HepG2 (cell line): ENCODE measurements at places on chromosomes 2 and 18. TPM values are rescaled to one million over a fixed set of nuclear protein-coding genes. Genes with fewer than 3 reads are reported as not detected.
A peak's percentile ranks its signal among the peaks of the same experiment; 100 is the strongest.

- DNase-seq = no peak
Observed at GRCh38 chr2:118983133-118983532, 41.1 kb downstream of the MARCO start.

GRCh38 chr2:33602201-33602830, 3.2 kb upstream of the FAM98A start:
- DNase-seq = no peak

DNA sequence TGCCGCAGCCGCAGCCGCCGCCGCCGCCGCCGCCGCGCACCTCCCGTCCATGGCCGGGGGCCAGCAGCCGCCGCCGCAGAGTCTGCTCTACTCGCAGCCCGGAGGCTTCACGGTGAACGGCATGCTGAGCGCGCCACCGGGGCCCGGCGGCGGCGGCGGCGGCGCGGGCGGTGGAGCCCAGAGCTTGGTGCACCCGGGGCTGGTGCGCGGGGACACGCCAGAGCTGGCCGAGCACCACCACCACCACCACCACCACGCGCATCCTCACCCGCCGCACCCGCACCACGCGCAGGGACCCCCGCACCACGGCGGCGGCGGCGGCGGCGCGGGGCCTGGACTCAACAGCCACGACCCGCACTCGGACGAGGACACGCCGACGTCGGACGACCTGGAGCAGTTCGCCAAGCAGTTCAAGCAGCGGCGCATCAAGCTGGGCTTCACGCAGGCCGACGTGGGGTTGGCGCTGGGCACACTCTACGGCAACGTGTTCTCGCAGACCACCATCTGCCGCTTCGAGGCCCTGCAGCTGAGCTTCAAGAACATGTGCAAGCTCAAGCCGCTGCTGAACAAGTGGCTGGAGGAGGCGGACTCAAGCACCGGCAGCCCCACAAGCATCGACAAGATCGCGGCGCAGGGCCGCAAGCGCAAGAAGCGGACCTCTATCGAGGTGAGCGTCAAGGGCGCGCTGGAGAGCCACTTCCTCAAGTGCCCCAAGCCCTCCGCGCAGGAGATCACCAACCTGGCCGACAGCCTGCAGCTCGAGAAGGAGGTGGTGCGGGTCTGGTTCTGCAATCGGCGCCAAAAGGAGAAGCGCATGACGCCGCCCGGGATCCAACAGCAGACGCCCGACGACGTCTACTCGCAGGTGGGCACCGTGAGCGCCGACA, 2.4 kb downstream of the POU3F3 start:
- no peak for DNase-seq

The ST6GAL2 gene
- not detected in 2 replicates for total RNA-seq

DNA sequence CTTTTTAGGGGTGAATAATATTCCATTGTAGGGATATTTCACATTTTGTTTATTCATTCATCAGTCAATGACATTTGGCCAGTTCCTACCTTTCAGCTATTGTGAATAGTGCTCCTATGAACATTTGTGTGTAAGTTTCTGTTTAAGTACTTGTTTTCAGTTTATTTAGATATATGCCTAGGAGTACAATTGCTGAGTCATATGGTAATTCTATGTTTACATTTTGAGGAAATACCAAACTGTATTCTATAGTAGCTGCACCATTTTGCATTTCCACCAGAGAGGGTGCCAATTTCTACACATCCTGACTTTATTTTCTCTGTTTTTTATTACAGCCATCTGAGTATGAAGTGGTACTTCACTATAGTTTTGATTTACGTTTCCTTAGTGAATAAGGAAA, 54.4 kb upstream of the ZNF236 start:
- no peak for DNase-seq

GRCh38 chr18:23438608-23439366, 14.3 kb upstream of the RIOK3 start:
- no peak for DNase-seq

DNA sequence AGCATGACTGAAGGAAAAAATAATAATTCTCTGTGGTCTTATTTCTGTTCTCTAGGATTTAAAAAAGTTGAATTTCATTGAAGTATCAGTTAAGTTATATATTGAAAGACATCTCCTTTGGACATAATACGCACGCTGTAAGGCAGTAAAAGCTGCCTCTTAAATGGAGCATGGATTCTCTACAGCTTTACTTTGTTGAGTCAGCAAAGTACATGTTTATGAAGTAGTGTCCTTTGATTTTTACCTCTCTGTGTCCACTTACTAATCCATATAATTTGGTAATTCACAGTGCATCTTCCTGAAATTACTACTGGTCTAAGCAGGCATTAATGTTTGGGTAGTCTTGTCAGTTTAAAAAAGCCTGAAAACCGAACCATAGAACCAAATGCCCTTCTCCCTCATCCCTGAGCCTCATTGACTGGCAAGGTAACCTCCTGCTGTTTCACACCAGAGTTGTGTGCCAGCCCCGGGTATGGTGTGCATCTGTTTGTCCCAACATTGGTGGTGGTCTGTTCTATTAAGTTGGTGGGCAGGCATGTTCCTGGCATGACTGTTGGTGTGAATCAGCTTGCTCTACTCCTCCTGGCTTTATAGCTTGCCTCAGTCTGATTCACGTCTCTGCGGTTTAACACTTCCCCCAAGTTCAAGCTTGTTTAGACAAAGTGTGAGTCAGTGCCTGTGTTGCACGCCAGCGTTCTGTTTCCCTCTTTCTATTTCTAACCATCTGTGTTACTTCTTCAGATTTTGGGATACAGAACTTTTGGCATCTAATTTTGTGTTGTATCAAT, 71.0 kb upstream of the ITM2C start:
- no peak for DNase-seq

The GKN1 gene
- not detected in 2 replicates for total RNA-seq

The MYOM1 gene
- total RNA-seq = 0.46 and 1.0 TPM in 2 replicates

- no peak for DNase-seq
Observed at GRCh38 chr2:58501371-58502160, 260.4 kb upstream of the FANCL start.

The NAPG gene
- total RNA-seq = 34.4 and 46.0 TPM in 2 replicates

GRCh38 chr2:238891457-238892203, 43.7 kb downstream of the TWIST2 start:
- DNase-seq = no peak

GRCh38 chr18:79452190-79452990, 56.7 kb downstream of the NFATC1 start:
- no peak for DNase-seq

DNA sequence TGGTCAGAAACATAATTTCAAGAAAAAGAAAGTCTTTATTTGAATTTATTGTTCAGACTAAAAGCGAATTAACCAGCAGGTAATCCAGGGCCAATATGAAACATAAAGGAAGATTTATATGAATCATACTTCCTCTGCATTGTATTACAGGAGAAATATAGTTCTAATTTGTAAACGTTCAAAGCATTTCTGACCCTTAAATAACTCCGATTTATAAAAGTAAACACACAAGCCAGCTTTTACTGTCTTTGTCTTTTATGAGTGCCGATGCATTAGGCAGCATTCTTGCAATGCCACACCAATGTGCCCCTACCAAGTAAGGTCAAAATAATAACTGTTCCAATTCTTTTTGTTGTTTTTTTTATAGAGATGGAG, 118.8 kb upstream of the RBBP8 start:
- DNase-seq = no peak

The CNTNAP5 gene
- not detected in 2 replicates for total RNA-seq

The PROC gene
- total RNA-seq = 52.1 and 134 TPM in 2 replicates

DNA sequence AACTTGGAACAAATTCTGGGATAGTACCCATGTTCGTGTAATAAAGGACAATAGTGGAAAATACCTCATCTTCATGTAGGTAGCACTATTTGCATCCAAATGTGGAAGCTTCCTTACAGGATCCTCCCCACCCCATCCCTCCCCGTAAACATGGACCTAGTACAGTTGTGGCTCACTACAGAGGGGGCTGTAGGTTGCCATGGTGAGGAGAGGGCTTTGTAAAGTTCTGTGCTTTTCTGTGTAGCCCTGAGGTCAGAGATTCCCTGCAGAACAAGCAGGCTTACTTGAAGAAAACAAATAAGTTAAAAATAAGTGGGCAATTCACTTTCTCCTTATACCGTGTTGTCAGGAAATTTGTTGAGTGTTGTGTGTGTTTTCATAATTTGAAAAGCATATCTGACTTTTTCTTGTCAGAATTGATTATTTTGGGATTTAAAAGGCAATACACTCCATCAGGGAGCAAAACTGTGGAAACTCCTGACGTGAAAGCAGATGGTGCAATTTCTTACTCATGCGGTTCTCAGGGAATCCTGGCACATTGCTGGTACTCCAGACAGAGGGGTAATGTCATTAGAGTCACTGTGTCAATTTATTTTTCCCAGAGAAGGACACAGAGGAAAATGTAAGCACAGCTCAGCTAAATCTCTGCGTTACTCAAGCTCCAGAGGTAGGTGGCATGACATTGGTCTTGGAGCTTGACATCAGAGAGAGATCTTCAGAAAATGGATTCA, 174.2 kb upstream of the LHCGR start:
- DNase-seq = no peak

GRCh38 chr2:143802242-143802641, 673.0 kb downstream of the ARHGAP15 start:
- no peak for DNase-seq

GRCh38 chr2:158432117-158432516, 24.4 kb downstream of the CCDC148 start:
- no peak for DNase-seq

The PLCL1 gene
- total RNA-seq = not detected in 2 replicates

DNA sequence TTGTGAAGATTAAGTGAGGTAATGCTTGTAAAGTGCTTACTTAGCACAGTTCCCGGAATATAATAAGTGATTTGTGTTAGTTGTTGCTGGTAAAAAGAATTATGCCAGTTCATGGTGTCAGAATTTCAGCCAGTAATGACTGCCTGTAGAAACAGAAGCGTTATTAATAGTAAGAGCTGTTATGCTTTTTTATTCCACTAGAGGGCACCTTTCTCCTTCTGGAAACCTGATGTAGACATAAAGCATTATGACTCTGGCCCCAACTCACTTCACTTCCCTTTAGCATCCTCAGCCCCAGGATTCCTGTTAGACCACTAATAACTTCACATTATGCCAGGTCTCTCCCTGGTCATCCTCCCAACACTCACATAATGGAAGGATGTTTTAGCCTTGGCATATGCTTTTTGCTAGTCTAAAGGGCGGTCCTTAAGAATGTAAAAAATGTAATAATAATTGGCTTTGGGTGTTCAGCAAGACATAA, 34.9 kb downstream of the C18orf54 start:
- DNase-seq = peak; percentile 52

GRCh38 chr18:51211552-51211951, 14.1 kb upstream of the MEX3C start:
- peak; percentile 85 for DNase-seq

DNA sequence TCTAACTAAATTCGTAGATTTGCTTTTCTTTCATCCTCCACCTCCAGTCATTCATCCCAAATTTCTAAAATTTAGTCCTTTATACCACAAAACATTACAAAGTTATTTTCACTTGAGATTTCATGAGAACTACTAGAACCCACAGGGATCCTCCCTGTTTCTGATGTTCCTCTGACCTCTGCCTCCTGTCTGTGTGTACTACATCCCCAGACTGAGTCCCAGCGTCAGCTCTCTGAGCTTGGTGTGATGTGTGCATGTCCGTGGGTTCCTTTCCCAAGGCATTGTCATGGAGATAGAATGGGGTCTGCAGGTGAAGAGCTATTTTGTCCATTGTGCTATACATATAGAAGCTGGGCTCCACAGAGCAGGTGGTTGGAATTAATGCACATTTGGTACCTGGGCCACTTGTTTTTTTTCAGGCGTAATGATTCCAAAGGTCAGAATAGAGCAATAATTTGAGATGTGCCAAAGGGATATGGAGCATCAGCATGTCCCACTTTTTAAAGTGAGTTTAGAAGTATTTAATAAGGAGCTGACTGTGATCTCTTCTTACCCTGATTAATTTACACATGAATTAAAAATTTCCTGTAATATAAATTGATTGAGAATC, 151.2 kb upstream of the BOD1L2 start:
- DNase-seq = no peak

DNA sequence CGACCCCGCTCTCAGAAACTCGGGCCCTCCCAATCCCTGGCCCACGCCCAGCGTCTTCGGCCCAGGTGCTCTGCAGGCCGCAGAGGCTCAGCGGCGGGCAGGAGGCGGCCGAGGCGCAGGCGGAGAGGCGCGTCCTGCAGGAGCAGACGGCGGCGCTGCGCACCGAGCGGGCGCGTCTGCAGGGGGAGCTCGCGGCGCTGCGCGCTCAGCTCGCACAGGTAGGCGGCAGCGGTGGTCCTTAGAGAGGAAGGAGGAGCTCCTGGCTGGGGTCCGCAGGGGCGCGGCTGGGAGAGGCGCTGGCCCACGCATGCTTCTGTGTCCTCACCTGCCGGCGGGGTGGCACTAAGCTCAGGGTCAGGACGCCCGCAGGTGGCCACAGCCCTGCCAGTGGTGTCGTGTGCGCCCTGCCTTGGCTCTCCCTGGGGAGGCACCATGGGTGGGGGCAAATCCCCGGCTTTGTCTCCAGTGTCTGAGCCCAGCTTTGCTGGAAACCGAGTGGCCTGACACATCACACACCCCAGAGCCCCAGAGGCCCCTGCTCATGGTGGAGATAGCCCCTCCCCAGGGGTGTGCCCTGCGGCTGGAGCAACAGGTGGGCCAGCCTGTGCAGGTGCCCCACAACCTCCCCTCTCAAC, 14.9 kb upstream of the SNED1 start:
- no peak for DNase-seq

The CDCA7 gene
- total RNA-seq = 46.2 and 52.5 TPM in 2 replicates

DNA sequence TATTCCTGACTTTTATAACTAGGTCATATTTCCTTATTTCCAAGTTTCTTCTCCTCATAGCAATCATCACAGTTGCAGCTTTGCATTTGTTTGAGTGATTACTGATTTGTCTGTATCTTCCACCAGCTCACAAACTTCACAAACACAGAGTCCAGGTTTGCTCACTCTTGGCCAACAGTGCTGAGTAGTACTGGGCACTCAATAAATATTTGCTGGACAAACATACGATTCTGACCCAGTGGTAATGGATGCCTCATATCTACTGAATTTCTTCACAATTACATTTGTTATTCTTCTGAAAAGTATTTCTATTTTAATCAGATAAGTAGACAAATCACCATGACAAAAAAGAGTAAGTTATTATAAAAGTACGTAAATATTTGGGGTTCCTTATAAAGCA, 516.3 kb downstream of the TDRD15 start:
- DNase-seq = peak; percentile 30

- DNase-seq = no peak
Observed at GRCh38 chr2:195477248-195477995, 179.6 kb upstream of the SLC39A10 start.

The DQX1 gene
- 23.9 and 27.6 TPM in 2 replicates for total RNA-seq

The IL1B gene
- not detected in 2 replicates for total RNA-seq

DNA sequence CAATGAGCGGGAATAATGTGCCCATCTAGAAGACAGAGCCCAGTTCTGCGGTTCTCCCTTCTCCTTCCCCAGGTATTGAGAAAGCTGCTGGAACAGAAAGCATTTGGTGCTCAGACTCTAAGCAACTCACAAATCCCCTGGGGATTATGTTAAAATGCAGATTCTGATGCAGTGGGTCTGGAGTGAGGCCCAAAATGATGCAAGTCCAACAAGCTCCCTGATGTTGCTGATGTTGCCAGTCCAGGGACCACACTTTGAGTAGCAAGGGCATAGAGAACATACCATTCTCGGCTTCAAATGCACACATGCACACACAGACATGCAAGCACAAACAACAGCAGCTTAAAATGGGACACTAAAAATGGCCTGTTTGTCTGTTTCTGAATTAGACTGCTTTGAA, 274.8 kb upstream of the NCKAP5 start:
- DNase-seq = no peak

- no peak for DNase-seq
Observed at GRCh38 chr18:59005262-59005661, 134.4 kb upstream of the SEC11C start.

The NEDD4L gene
- 155 and 168 TPM in 2 replicates for total RNA-seq

- DNase-seq = no peak
Observed at GRCh38 chr2:196314780-196315179, 143.4 kb upstream of the STK17B start.
